ENCODE measurements at places on chromosomes 3 and 15.
A peak's percentile ranks its signal among the peaks of the same experiment; 100 is the strongest.

GRCh38 chr3:23685541-23686258, 120.1 kb upstream of the UBE2E1 start:
- peak; percentile 84 for DNase-seq

- no peak for DNase-seq
Observed at GRCh38 chr3:46503200-46503874, 5.6 kb downstream of the RTP3 start.

DNA sequence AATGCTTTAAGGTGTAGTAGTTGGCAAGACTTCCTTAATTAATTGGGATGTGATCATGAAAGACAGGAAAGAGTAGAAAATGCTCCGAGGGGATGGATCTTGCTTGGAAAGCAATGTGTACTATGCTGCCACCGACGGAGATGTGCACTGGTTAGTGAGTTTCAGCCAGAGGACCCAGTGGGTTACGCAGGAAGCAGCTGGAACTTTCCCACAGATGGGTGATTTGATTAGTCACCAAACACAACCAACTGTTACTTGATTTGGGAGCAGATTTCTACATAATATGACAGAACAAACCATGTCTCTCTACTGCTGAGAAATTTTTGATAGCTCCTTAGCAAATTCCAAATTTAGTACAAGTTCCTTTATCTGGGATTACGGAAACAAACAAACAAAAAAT, 245.4 kb upstream of the MCTP2 start:
- DNase-seq: no peak

DNA sequence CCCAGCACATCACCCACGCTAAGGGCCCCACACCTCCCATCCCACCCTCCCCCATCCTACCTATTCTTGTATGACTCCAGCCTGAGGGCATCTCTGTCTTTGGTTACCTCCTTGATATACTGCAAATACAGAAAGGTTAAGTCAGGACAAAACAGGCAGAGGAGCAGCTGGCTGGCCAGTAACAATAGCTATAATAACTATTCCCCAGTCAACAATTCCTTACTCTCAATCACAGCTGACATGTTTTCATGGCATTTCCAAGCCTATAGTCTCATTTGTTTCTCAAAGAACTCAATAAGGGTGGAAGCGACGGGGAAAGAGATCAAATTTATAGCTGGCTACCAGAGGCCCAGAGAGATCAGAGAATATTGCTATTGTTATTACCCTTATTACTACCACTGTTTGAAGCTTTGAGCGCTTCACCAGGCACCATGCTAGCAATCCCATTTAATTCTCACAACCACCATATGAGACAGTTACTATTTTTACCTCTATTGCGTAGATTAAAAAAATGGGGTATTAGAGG, 93.0 kb upstream of the C2CD4B start:
- DNase-seq: no peak

- no peak for DNase-seq
Observed at GRCh38 chr15:32733281-32733680, 15.5 kb downstream of the GREM1 start.

DNA sequence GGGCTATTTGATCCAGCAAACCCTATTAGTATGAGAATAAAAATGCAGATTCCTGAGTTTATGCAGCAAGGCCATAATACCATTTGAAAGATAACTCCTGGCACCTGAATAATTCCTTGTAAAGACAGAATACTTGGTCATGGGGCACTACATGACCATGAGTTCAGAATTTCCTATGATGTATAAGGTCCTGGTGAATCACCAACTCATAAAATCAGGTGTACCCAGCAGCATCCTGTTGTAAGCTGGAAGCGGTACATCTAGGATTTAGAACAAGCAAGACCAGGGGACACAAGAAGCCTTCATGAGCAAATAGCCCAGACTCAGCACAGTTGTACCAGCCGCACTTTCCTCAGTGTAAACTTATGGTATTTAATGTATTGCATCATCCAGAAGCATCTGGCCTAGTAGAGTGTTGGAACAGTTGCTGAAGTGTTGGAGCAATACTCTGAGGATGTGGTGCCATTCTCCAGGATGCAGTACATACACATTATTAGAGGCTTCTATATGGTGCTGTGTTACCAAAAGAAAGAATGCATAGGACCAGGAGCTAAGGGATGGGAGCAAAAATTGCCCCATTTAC, 233.4 kb downstream of the SQOR start:
- DNase-seq: no peak

DNA sequence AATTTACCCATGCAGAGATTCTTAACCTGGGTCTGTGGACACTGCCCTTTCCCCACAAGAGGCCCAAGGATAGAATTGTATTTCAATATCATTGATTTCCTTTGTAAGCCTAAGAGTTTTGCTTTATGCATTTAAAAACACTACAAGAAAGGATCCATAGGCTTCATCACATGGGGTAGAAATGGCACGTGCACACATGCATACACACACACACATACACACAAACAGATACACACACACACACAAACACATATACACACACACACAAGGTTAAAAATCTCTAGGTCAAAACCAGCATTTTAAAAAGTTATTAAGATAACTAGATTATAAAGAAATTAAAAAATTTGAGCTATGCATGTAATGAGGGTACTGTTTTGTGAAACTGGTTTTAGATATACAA, 35.5 kb upstream of the CD47 start:
- no peak for DNase-seq

- no peak for DNase-seq
Observed at GRCh38 chr15:66394472-66394871, 7.8 kb downstream of the MAP2K1 start.

DNA sequence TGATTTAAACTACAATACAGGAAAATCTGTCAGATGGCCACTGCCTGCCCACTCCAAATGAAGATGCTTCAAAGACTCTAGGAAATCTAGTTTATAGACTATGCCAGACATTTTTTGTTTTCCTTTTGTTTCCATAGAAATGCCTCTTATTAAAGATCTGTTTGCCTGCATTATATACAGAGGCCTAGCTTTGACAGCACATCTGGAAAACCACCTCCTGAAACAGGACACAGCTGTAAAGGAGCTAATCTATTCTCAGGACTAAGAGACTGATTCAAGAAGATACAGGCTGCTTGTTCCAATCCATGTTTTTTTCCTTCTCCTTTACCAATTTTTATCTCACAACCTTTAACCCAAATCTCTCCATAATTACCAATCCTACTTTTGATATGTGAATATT, 75.3 kb upstream of the STRIT1 start:
- no peak for DNase-seq

DNA sequence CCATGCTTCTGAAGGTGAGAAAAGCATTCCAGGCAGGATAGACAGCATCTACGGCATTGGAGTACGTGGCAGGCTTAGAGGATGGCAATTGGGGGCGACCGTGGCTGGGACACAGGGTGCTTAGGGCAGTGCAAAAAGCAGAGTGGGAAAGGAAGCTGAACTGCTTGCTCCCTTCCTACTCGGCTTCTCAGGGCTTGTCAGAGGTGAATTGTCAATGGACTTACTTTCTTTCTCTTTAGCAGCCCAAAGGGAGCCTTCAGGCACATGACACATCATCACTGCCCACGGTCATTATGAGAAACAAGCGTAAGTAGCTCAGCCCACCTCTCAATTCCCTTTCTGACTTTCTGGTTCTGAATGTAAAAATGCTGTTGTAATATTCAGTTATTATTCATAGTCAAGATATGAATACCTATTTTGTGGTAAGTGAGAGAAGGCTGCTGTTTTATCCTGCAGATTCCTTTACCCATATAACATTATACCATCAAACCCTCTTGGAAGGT, 84.3 kb downstream of the KLHL25 start:
- no peak for DNase-seq

- DNase-seq: no peak
Observed at GRCh38 chr3:104397713-104398112, 969.0 kb upstream of the ALCAM start.

DNA sequence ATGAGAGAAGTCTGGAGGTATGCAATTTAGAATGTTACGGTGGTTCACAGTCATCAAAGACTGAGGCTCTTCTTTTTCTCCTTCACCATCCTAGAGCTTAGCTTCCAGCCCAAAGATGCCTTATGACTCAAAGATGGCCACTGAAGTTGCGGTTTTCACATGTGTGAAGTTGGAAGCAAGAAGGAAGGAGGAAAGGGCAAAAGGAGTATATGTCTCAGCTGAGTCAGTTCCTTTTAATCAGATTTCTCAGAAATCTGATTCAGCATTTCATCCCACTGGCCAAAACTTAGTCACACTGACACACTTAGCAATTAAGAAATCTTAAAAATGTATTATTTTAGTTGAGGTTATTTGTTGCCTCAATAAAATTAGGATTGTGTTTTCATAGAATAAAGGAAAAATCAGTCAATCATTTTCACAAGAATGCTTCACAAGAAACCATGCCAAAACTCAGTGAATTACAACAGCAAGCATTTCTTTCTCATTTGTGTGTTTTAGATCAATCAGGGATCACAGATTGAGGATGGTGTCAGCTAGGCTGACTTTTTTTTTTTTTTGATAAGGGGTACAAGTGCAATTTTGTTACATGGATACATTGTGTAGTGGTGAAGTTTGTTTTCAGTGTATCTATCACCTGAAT, 211.1 kb upstream of the GADL1 start:
- no peak for DNase-seq

DNA sequence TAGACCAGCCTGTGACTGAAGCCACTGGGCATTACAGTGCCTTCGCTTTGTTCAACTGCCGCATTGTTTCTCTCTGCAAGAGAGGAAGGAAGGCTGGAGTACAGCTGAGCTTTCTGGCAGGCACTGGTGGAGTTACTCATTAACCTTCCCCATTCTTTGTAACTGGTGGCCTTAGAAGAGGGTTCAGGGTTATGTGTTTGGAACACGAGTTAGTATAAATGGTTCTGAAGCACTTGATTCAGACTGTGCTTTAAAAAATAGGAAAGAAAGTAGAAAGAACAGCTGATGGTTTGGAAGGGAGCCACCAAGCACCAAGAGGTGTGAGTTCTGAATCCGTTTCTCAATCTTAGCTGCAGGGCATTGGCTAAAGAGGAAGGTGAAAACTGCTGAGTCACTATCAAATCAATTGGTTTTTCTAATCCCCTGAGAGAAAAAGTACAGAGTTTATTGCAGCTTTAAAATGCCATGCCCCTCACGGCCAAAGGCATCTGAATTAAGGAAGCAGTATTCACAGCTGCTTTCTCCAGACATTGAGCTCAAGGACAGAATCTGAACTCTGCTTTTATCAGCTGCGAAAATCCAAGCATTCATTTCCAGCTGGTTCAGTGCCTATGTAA, 3.6 kb downstream of the HGD start:
- peak; percentile 80 for DNase-seq

DNA sequence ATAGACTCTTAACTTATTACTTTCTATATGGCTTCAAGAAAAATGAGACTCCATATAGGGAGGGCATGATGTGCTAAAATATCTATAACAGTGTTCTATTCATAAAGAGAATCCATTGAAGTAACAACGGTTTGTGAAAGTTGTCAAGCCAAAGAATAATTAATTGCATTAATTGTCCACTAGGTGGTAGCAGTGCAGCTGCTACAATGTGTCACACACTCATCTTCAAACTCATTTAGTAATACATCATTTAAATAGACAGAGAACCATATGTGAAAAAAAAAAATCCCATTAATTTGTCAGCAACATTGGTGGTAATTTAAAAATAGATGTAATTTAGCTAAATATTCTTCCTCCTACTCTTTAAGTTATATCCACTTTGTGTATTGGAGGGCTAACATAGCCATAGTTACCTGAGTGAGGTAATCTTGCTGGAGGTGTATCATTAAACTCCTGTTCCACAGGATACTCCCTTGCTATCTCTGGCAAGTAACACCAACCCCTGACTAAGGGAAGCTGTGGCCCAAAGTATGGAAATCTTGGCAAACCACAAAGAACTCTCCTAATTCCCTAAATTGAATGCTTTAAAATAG, 3.7 kb upstream of the CPA3 start:
- DNase-seq: peak; percentile 55

GRCh38 chr3:114499976-114500375, 206.1 kb downstream of the TIGIT start:
- no peak for DNase-seq

- peak; percentile 19 for DNase-seq
Observed at GRCh38 chr15:87144775-87145174, 1065.1 kb downstream of the AGBL1 start.

DNA sequence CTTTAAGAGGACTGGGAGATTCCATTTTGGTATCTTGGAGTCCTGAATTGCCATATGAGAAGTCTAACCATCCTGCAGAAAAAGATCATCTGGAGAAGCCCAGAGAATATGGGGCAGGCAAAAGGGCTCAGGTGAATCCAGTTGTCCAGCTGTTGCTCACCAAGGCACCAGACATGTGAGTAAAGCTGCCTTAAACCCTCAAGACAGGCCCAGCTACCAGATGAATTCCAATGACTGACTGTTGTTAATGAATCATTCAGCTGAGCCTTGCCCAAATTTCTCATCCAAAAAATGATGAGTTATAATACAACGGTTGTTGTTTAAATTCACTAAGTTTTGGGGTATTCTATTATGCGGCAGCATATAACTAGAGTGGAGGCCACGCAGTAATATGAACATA, 22.0 kb upstream of the NANOGP8 start:
- DNase-seq: no peak

DNA sequence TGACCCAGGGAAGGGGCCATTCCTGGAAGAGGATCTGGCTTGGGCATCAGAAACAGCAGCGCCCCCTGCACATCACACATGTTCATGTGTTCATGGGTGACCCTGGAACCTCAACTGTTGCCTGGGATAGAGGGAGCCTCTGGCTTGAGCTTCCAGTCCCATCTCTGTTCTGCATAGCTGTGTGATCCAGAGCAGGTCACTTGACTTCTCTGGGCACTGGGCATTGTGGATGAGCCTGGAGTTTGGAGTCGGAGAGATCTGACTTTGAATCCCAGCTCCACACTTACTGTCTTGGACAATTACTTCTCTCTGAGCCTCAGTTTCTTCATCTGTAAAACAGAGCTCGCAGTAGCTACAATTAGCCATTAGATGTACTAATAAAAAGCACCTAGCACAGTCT, 15.6 kb downstream of the PAK6 start:
- DNase-seq: no peak

- DNase-seq: no peak
Observed at GRCh38 chr3:45644063-45644790, 45.0 kb upstream of the SACM1L start.

DNA sequence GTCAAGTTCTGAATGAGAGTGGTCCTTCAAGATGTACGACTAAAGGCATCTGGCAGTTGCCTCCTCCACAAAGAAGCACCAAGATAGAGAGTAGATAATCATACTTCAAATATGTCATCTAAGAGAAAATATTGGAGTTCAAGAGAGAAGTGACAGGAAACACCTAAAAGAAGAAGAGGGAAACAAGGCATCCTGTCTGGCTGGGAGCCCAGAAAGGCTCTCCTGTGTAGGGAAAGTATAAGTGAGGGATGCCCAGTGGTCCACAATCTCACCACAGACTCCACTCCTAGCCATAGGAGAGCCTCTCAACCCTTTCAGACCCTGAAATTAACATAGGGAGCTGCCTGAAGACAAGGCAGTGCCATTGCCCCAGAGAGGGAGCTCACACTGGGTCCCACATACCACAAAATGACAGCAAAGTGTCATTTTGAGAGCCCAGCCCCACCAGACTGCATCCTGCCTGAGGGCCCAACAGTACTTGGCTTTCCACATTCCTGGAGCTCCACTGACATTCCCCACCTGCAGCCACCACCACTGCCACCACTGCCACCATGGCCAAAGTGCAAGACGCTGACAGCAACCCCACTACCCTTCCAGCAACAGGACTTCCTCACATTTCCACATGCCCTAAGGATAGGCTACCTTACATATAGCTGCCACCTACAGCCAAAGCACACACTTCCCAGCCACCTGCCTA, 210.6 kb downstream of the ATP8B4 start:
- no peak for DNase-seq
